CD4-positive, alpha-beta memory T cell (primary cell): ENCODE measurements at places on chromosomes 11 and 22. TPM values are rescaled to one million over a fixed set of nuclear protein-coding genes. Genes with fewer than 3 reads are reported as not detected.

Gene FJX1
- total RNA-seq, result not detected

- DNase-seq, result no peak
- H3K36me3 ChIP-seq, result no peaks in the 10 kb centered on the region
- H3K4me1 ChIP-seq, result no peaks in the 10 kb centered on the region
- H3K27ac ChIP-seq, result no peak overlapping the region
- no peak overlapping the region for H3K4me3 ChIP-seq
These were observed 300.7 kb upstream of the PDGFD start for GRCh38 chr11:104464691-104465090.

DNA sequence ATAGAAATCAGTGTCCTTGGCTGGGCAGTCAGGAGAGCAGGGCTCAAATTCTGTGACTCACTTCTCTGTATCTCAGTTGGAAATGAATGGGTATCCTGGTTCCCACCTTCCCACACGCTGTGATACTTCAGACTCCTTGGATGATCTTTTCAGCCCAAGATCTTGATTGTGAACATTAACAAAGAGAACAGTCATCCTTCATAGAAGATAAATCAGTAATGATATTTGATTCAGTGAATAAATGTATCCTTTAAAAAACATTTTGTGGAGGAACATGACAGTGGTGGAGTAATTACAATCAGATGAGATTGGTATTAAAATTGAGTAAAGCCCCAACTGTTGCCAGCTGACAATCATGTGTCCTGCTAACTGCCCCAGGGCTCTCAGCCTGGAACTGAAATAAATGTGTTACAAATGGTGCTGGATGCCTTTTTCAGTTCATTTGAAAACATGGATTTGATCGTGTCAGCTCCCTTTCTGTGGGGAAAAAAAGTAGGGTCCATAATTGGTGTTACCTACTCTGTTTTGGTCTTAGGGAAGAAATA lies 72.9 kb upstream of the OR5AN1 start:
- peaks cover 15% of the 10 kb centered on the region for H3K4me1 ChIP-seq
- H3K27ac ChIP-seq, result no peak overlapping the region
- no peaks in the 10 kb centered on the region for H3K27me3 ChIP-seq

DNA sequence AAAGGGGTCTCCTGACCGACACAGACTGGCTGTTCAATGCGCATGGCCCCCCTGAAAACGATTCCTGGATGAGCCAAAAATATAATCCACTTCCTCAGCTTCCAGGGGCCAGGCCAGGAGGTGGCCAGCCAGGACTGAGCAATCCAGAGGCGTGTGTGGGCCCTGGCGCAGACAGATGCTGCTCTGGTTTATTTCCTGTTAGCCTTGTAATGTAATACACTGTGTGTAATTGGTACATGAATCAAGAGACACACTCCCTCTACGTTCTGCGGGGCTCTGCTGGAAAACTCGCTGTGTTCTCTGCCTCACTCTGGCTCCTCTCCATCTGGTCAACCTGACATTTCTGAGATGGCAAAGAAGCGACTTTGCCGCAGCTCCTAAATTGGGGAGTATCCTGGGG lies 26.3 kb upstream of the ISX start:
- H3K4me1 ChIP-seq, result no peaks in the 10 kb centered on the region
- no peaks in the 10 kb centered on the region for H3K36me3 ChIP-seq
- DNase-seq, result no peak
- no peak overlapping the region for H3K27ac ChIP-seq

Gene OR6T1
- total RNA-seq, result not detected

DNA sequence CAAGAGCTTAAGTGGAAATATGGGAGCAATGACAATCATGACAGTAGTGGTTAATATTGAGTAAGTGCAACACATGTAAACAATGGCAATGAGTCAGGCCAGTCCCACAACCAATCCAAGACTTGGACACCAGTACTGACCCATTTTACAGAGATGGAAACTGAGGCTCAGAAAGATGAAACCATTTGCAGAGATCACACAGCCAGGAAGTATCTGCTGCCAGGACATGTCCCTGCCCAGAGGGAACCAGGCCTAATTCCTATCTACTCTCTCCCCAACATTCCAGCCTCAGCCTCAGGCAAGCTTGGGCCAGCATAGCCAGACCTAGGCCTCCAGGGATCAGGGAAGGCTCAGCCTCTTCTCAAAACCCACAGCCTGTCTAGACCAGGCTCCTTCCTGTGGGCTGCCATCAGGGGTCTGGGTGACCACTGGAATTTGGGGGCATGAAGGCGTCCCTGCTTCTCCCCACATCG lies 395.1 kb downstream of the MN1 start:
- H3K4me3 ChIP-seq, result no peak overlapping the region
- no peak overlapping the region for H3K27ac ChIP-seq
- H3K27me3 ChIP-seq, result no peaks in the 10 kb centered on the region
- no peaks in the 10 kb centered on the region for H3K36me3 ChIP-seq
- no peak for DNase-seq
- H3K4me1 ChIP-seq, result no peaks in the 10 kb centered on the region

DNA sequence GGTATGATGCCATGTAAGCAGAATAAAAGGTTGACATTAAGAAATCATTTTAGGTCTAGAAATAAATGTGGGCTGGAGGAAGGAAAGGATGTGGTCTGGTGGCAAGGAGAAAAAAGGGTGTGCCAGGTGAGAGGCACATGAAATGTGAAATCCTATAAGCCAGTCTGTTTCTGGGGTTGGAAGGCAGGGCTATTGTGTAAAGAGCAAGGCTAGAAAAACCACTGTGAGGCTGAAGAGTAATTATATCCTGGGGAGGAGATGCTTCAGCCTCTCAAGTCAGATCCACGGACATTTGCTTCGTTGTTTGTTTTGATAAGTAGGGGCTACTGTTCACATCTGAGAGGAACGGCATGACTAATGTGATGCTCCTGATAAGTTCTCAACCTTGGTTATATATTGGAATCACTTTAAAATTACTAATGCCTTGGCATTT lies 77.5 kb upstream of the CTSC start:
- H3K4me3 ChIP-seq, result no peak overlapping the region
- H3K27ac ChIP-seq, result no peak overlapping the region
- peak; percentile 49 for DNase-seq
- H3K27me3 ChIP-seq, result no peaks in the 10 kb centered on the region
